ENCODE measurements at places on chromosomes 4 and X.

DNA sequence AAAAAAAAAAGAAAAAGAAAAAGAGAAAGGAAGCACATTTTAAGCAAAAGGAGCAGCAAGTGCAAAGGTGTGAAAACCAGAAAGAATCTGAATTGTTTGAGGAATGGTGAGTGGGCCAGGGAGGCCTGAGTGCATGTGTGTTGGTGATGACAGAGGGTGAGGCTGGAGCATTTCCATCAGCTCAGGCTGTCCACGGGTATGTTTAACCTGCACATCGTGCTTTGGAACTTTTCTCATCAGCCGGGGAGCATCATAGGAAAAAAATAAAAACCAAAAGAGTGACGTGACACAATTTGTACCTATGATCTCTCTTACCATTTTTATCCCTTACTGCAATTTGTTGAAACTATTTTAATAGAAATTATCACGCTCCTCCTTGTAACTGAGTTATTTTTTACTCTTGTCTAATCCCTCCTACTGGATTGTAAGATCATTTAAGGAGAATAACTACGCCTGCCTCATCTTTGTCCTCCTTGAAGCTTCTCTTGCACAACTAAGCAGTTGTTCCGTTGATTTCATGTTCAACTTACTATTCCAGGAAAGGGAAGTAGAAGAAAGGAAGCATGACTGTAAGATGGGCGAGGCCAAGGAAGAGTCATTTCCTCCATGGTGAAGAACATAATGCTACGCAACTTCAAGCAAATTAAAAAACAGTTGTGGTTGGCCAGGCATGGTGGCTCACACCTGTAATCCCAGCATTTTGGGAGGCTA, 7.0 kb downstream of the PALLD start:
- DNase-seq, result peak; percentile 79

DNA sequence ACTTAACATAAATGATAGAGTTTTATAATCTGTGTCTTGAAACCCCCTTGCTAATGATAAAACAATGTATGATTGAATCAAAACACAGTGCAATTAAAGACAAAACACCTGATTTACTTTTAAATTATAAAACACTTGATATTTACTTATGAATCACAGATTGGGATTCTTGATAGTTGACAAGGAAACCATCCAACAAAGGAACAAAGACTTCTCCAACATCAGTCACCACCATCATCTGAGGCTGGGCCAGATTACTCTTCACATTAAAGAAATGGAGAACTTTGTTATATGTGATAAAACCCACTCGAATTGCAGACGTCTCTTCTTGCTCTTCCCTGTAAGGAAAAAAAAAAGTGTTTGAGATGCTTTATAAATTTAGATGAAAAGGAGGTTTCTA, 67.4 kb downstream of the METTL14 start:
- no peak for DNase-seq

DNA sequence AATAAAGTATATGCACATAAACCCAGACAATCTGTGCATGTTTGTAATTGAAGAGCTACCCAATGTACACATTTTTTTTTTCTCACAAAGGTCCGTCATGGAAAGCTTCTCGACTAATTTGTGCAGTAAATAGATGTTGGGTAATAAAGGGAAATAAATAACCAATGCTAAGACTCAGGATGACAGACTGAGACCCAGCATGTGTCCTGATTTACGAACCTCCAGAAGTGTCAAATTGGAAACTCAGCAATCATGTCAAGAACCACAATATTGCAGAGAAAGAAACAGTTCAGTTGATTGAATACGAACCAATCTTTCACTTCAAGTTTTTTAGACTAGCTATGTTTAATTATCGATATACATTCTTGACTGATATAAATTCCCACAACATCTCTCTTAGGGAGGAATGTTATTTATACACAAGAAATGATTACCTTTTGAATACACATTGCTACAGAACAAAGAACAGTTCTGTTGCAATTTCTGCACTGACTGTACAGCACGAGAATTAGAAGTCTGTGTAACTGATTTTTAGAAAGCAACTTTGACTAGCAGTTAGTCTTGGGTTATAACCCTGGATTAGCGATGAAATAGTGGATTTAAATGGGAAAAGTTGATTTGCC, 625.6 kb upstream of the FTHL17 start:
- DNase-seq, result no peak

- no peak for DNase-seq
Measured at GRCh38 chr4:74237425-74237966, 70.8 kb upstream of the EPGN start.

GRCh38 chrX:2262668-2263055, 238.1 kb downstream of the DHRSX start:
- DNase-seq, result no peak

Measured in kidney capillary endothelial cell (primary cell).